ENCODE measurements at places on chromosomes 1 and 21.

DNA sequence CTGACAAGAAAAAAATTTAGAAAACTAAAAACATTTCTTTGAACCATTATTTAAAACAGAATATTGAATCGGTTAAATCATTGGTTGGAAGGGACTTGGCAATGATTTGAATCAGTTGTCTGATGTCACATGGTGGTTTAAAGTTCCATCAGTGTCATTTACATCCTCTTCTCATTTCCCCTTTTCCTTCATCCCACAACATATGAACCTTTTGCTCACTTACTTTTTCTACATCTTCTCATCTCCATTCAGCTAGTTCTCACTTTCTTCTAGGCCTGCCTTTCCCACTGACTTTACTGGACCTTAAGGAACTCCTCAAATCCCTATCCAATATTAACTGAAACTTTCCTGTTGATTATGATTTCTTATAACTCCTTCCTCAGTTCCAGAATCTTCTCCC, 58.5 kb downstream of the PHACTR4 start:
- no peak for DNase-seq

DNA sequence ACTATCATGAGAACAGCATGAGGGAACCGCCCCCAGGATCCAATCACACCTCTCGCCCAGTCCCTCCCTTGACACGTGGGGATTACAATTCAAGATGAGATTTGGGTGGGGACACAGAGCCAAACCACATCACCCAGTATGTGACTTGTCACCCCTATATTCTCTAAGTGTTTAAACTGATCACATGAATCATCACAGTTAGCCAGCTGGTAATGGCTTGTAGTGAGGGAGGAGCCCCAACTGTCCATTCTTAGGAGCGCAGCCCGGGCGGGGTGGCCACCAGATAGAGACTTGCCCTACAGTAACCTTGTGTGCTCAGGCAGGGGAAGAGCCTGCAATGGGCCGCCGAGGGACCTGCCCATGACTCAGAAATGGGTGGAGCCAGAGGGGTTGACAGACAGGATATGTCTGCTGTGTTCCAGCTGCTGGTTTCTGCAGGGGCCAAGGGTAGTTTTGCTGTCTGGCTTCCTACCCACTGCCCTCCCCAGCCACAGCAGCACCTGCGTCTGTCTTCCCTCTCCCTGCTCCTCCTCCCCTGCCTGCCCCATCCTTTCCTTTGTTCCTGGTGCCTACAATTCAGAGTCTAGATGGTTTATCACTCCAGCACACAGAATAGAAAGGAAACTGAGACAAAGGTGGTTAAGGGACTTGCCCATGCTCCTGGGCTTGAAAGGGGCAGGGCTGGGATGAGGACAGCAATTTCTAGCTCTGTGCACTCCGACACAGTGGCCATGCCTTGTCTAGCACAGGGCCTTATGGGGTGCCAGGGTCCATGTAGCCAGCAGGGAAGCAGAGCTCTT, 9.2 kb downstream of the ABCG1 start:
- no peak for DNase-seq

DNA sequence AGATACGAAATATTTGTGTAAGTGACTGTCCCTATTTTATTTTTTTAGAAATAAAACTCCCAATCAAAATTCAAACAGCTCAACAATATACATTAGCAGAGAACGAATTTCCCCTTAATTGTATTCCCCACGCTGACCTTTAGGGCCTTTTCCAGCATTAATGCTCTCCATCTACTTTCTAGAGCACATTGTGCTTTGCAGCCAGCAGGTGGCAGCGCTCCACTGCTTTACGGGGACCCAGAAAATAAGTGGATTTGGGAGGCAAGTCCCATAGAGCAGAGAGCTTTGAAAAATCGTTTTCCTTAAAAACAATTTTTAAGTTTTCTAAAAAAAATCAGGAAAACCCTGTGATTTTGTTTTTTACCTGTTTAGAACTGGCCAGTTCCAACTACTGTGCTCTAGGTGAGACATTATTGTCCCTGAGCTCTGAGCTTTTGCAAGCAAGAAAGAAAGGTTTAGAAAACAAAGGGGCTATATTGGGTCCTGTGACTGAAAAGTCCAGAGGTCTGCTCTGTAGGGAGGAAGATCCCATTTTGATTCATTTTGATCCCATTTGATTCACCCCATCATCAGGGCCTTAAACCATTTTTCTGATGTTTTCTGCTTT, 144.4 kb upstream of the ZNF644 start:
- peak; percentile 1 for DNase-seq

GRCh38 chr1:147117109-147117508, 55.2 kb downstream of the PRKAB2 start:
- no peak for DNase-seq

GRCh38 chr1:36582066-36582755, 99.5 kb upstream of the CSF3R start:
- DNase-seq: no peak

DNA sequence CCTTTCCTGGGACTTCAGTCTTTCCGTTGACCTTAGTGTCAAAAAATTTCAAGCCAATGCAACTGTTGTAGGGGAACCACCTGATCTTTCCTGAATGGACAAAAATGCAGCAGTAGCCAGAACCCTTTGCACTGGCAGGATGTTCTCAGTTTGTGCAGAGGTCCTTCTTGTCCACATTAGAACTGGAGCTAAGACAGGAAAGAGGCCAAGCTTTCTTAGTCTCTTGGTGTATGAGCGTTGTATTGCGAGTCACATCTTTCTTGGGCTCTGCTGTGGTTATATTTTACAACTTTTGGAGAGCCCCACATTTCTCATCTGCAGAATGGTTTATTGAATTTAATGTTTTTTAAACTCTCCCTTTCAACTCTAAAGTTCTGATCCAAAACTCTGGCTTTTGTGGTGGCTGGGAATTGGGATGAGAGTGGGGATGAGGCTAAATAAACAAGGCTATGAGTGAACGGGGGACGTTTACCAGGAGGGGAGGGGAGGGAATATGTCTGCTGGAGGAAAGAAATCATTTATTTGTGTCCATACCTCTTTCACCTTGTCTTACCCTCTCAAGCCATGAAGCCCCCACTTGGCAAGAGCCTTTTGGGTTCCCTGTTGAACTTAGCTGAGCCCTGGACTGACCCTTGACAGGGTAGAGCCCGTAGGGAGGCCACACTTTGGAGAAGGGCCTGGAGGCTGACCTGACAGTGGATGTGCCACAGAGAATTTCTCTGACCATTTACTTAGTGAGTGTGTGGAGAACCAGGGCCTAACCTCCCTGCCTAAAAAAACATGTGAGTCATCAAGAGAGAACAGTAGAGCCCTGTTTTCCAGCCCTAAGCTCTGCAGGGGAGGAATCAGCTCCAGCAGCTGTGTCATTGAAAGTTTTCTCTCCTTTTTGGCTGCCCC, 586 bp downstream of the CHI3L2 start:
- peak; percentile 10 for DNase-seq

- no peak for DNase-seq
Measured at GRCh38 chr1:233180641-233181364, 114.7 kb downstream of the PCNX2 start.

GRCh38 chr1:56222914-56223540, 356.3 kb downstream of the PLPP3 start:
- no peak for DNase-seq

DNA sequence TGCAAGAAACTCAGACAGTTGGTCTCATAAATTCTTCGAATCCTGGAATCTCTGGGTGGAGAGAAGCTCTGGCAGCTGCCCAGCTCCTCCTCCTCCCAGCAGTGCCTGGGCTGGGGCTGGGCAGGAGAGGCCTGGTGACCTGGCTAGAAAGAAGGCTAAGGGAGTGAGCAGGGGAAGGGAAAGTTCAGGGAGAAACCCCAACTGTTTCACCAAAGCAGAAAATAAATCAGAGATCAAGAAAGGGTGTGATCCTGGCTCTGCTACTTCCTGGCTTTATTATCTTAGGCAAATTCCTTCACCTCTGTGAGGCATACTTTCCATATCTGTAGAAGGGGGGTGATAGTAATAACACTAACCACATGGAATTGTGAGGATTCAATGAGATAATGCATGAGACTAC, 8.8 kb upstream of the COL16A1 start:
- peak; percentile 85 for DNase-seq

DNA sequence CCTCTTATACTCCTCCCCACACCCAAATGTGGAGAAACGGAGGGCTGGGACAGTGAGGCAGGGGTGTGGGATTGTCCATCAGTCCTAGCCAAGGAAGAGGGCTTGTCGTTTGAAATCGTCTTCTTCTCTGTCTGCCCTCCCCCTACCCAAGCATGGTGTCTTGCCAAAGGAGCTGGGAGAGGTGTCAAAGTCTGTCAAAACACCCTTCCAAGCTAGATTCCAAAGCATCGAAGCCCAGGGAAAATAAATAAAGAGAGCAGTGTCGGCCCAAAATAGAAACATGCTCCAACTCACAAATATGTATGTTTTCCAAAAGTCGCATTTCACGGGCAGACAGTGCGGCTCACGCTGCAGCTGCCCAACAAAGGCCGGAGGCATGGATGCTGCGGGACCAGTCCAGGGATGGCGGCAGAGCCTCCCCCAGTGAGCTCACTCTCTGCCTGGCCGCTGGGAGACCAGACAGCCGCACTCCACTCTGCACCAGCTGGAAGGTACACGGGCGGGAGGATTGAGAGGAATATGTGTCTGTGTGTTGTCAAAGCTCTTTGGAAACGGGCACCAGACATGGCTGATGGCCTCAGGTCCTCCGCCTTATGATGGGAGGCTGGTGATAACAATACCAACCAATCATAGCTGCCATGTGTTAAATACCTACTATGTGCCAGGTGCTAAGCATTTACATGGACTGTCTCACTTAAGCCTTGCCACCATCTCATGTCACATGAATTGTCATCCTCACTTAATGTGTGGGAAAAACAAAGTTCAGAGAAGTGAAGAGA, 3.9 kb downstream of the DISP3 start:
- no peak for DNase-seq

- no peak for DNase-seq
Measured at GRCh38 chr1:68141071-68142021, 90.9 kb upstream of the DIRAS3 start.

All from fibroblast of skin of left biceps (primary cell).